ENCODE measurements at places on chromosomes 11 and 22.

GRCh38 chr11:45094958-45095690 is 51.3 kb upstream of the PRDM11 start:
- no peak for DNase-seq

DNA sequence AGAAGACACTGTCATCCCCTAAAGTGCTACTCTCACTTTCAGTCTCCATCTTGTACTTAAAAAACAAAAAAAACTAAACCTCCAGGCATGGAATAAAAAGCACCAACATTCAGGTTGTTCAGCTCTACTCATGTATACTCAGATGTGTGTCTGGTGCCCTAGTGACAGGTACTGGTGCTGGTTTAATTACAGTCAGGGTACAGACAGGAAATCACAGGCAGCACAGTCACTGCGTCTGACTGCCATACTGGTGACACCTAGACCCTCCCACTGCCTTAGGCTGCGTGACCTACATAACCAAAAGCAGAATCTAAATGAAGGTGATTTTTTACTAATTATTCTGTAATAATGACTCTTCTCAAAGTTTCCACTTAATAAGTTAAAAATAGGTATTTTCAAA is at the start of gene ARHGAP32:
ARHGAP32 (minus strand) TSS at position 176 of the 400 bp plus-strand sequence; CDS start at position 49, 127 bp downstream.
- no peak for DNase-seq

DNA sequence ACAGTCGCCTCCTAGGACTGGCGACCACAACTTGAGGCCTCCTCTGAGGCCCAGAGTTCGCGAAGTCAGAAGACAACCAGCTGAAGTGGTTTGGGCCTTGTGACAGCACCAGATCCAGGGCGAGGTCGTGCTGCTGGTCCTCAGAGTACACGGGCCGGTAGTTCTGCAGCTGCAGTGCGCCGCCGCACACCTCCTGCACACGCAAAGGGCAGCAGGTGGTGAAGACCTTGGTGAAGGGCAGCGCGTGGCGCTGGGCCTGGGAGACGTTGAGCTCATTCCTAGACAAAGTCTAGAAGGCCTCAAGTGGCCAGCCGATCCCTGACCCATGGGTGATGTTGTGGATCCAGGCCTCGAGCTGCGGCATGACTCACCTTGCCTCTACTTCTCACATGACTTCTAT is 18.2 kb downstream of the CD3E start:
- DNase-seq, result no peak

DNA sequence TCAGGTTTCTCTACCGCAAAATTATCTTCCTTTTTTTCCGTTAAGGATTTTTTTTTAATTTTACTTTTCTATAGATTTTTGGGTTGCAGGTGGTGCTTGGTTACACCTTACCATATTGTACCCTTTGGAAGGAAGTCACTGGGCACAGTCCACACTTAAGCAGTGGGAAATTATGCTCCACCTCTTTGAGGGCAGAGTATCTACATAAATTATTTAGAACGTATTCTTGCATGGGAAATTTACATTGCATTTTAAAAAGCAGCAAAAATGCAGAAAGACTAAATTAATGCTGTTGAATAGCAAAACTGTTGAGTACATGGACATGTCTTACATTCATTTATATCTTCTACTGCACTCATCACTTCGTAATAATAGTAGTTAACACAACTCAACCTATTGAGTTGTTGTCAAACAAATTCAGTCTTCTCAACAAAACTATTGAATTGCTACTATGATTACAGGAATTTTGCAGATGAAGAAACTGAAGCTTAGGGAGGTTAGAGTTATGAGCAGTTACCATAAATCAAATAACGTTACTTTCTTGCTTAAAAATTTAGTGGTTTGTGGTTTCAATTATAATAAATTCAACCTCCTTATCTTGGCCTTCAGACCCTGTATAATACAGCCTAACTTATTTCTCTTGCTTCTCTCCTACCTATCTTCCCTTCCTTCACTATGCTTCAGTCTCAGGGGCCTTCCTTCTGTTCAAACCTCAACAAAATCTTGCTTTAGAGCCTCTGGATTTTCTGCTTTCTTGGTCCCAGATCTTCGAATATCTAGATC is 97.4 kb upstream of the ARHGAP20 start:
- no peak for DNase-seq

GRCh38 chr11:60240662-60241061 is 2.3 kb downstream of the MS4A4E start:
- no peak for DNase-seq

- no peak for DNase-seq
Observed at GRCh38 chr22:49152127-49152938, 675.3 kb downstream of the BRD1 start.

GRCh38 chr22:38468443-38469305 is 778 bp downstream of the KDELR3 start:
- DNase-seq, result no peak

DNA sequence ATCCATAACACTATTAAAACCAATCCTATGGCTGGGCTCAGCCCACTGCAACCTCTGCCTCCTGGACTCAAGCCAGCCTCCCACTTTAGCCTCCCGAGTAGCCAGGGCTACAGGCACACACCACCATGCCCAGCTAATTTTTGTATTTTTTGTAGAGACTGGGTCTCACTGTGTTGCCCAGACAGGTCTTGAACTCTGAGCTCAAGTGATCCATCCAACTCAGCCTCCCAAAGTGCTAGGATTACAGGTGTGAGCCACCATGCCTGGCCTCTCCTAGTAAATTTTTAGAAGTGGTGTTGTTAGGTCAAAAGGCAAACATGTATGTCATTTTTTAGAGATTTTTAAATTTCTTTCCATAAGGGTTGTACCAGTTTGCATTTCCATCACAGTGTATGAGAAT is 14.2 kb downstream of the F2 start:
- no peak for DNase-seq

DNA sequence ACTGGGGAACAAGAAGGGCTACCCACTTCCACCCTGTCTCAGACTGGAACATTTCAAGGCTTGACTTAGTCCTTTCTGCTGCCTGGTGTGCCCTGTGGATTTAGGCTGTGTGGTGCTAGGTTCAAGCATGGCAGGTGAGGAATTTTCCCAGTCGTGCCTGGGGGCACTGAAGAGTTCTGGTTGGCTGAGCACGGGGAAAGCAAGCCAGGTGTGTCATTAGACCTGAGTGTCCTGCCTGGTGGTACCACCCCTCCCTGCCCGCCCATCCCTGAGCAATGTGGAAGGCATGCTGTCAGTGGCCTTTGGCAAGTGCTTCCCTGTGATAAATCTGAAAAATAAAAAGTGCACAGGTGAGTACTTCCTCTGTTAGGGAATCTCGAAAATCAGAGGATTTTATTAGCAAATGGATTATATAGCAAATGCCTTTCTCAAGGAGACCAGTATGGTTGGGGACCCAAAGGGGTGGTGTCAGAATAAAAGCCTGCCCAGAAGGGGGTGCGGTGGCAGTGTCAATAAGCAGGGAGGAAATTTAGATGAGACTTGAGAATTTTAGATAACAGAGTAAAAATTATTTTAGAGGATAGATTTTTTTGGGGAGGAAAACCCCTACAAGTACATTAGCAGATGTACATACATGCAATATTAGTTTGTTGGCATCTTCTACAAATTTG is 22.8 kb downstream of the TEAD1 start:
- no peak for DNase-seq

DNA sequence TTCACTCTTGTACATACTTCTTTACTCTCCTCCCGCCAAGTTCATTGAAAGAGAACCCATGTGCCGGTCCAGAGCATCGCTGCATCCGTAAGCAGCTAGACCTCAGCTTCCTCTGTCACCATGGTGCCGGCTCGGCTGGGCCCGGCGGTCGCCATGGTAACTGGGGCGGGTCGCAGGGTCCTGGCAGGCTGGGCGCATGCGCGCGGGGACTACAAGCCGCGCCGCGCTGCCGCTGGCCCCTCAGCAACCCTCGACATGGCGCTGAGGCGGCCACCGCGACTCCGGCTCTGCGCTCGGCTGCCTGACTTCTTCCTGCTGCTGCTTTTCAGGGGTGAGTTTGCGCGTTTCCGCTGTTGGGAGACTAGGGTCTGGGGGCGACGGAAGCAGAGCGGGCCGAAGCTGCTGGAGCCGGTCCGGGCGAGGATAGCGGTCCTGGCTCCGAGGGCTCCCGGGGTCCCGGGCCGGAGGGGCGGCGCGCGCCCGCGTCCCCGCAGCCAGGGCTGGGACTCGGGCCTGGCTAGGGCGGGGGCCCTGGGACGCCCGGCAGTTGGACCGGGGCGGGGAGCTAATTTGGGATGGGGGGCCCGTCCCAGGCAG is at the start of gene JAM3:
JAM3 (plus strand) TSS at position 244 of the 597 bp plus-strand sequence; CDS start at position 256, 12 bp downstream.
- DNase-seq, result peak; percentile 96

- no peak for DNase-seq
Observed at GRCh38 chr11:111731821-111732220, 34.4 kb downstream of the PPP2R1B start.

DNA sequence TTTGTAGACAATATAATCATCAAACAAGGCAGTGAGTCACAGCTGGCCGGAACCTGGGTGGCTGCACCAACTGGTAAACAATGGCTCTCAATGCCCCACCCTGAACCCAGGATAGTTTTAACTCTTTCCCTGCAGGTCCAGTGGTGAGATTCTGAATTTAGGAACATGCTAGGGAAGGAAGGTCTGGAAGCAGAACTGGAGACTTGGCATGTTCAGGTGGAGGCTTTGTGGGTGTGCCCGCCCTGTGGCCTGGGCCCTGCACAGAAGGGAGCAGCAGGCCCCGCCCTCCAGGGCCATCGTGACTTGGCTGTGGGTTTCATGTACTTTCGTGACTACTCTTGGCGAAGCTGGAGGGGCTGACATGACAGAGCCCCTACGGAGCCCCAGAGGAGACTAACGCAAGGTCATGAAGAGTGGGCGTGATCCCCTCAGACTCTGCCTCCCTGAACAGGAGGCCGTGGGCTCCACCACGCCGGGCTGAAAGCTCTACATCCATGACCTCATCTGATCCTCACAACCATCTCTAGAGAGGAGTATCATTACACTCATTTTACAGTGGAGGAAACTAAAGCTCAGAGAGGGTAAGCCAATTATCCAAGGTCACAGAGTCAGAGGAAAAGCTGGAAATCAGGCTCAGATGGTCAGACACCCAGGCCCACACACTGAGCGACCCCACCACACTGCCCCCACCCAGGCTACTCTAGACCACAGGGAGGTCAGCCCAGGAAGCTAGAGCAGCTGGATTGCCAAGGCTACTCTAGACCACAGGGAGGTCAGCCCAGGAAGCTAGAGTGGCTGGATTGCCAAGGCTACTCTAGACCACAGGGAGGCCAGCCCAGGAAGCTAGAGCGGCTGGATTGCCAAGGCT is 27.3 kb downstream of the MAFF start:
- DNase-seq, result peak; percentile 38

DNA sequence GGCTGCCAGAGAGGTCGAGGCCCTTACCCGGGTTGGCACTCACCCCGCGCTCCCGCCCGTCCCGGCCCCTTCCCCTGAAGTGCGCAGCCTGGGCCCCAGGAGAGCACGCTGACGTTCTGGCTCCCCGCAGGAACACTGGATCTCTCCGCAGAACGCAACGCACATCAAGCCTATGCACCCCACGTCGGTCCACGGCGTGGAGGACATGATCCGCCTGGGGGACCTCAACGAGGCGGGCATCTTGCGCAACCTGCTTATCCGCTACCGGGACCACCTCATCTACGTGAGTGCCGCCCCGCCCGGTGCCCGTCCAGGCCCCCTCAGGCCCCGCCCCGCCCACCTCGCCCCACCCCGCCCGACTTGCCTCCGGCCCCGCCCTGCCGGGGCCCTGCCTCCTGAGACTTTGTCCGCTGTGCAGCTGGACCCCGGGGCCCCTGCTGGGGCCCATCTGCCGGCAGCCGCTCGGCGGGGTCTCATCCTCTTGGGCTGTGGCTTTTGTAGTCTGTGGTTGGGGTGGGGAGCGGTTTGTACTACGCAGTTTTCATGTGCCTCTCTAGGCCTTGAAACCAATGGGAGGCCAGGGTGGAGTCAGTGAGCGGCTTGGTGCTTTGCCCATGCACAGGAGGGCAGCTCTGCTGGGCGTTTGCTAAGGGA is 19.7 kb downstream of the MYO7A start:
- DNase-seq, result peak; percentile 18

GRCh38 chr11:128599729-128600128 is 12.4 kb upstream of the ETS1 start:
- DNase-seq, result no peak

DNA sequence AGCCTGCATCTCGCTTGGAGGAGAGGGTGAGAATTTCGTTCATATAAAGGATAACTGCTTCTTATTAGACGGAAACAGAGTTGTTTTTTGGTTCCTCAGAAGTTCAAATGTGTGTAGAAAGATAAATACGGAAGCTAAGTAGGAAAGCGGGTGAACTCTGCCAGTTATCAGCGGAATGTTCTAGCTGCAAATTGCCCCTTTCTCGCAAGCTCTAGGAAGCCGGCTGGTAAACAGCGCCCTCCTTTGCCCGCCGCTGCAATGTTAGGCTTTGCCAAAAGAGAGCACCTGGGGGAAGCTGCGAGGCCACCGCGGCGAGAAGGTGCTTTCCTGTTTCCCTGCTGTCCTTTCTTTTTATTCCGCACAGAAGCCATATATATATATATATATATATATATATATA is 67.0 kb downstream of the IGLL5 start:
- DNase-seq, result peak; percentile 9

GRCh38 chr11:20197881-20198280 is 37.6 kb upstream of the DBX1 start:
- no peak for DNase-seq

- no peak for DNase-seq
Observed at GRCh38 chr11:68842427-68843051, 823 bp upstream of the CPT1A start.

DNA sequence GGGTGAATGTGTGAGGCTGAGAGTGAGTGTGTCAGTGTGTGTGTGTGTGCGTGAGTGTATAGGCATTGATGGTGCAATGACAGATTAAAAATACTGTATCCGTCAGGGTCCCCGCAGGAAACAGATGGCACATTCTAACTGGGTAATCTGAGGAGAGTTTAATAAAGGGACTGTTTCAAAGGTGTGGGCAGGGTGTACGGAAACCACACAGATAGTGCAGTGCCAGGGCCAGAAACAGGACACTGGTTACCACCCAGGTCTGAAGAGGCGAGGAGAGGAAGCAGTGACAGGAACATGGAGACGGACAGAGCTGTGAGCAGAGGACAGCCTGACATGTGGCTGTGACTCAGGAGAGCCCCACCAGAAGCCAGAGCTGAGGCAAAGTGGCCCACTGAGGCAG is 16.5 kb downstream of the P2RX3 start:
- no peak for DNase-seq

- DNase-seq, result peak; percentile 65
Observed at GRCh38 chr22:38953577-38954413, 3.6 kb upstream of the APOBEC3A start.

GRCh38 chr11:70672991-70673653 is 274.8 kb downstream of the CTTN start:
- no peak for DNase-seq

GRCh38 chr22:29873943-29874342 is 9.0 kb upstream of the MTMR3 start:
- no peak for DNase-seq

DNA sequence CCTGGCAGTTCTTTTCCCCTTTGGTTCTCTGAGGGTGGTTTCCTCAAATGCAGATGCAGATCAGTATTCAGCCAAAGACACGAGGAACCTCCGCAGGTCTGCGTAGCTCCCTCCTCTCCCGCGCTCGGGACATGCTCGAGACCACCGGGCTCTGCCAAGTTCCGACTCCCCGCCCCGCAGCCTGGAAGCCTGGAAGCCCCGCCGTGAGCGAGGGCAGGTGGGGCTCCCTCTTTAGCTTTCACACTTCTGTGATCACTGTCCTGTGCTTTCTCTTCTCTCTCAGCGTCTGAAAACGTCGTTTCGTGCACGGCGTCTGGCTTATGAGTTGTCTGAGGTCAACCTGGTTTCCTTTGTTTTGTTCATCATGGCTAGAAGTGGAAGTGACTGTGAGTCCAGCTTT is 26.6 kb downstream of the ZBED4 start:
- DNase-seq, result no peak

GRCh38 chr11:90204832-90205646 is 17.8 kb downstream of the CHORDC1 start:
- peak; percentile 63 for DNase-seq

All from CD4-positive, alpha-beta T cell treated with Interleukin-15 for 4 hours (primary cell).